ENCODE measurements at places on chromosomes 13 and 19.

- no peak for DNase-seq
Observed at GRCh38 chr13:56352901-56353300, 787.8 kb upstream of the PRR20A start.

DNA sequence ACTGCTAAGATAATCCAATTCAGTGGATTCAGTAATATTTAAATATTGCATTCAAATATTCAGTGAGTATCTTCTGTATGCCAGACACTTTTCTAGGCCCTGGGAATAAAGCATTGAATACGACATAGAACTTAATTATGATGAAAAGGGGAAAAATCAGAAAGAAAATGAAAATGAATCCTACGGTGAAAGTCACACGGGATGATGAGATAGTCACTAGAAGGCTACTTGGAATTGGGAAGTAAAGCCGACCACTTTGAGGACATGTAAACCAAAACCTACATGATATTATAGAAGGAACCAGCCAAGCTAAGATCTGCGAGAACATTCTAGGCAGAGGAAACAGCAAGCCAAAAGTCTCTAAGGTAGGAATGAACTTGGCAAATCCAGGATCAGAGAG is 10.1 kb downstream of the DPY19L3 start:
- no peak for DNase-seq

DNA sequence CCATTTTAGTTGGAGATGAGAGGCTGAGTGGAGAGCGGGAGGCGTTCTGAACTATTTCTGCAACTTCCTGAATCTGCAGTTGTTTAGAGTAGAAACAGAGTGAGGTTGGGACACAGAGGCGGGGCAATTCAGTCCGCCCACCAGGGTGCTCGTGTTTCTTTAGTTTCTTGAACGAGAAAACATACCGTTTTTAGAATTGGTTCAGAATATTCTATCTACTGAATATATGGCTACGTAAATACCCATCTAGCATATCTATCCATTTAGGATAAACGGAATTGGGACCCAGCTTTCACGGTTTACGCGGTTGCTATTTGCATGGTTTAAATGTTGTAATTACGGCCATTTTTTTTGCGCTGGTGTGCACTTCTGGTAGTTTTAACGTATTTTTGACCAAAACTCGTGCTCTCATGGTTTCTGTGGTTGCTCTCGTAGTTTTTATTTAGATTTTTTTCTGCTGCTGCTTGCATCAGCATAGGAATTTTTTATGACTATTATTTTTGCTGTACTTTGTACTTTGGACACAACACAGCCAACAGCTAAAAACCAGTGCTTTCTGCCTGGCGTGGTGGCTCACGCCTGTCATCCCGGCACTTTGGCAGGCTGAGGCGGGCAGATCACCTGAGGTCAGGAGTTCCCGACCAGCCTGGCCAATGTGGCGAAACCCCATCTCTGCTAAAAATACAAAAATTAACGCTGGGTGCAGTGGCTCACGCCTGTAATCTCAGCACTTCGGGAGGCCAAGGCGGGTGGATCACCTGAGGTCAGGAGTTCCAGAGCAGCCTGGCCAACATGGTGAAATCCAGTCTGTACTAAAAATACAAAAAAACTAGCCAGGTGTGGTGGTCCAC is 32.7 kb downstream of the TIMM13 start:
- no peak for DNase-seq

GRCh38 chr19:664913-665443 is 2.0 kb upstream of the RNF126 start:
- DNase-seq: peak; percentile 86
